ENCODE measurements at places on chromosomes 2 and 18. TPM values are rescaled to one million over a fixed set of nuclear protein-coding genes. Genes with fewer than 3 reads are reported as not detected.

DNA sequence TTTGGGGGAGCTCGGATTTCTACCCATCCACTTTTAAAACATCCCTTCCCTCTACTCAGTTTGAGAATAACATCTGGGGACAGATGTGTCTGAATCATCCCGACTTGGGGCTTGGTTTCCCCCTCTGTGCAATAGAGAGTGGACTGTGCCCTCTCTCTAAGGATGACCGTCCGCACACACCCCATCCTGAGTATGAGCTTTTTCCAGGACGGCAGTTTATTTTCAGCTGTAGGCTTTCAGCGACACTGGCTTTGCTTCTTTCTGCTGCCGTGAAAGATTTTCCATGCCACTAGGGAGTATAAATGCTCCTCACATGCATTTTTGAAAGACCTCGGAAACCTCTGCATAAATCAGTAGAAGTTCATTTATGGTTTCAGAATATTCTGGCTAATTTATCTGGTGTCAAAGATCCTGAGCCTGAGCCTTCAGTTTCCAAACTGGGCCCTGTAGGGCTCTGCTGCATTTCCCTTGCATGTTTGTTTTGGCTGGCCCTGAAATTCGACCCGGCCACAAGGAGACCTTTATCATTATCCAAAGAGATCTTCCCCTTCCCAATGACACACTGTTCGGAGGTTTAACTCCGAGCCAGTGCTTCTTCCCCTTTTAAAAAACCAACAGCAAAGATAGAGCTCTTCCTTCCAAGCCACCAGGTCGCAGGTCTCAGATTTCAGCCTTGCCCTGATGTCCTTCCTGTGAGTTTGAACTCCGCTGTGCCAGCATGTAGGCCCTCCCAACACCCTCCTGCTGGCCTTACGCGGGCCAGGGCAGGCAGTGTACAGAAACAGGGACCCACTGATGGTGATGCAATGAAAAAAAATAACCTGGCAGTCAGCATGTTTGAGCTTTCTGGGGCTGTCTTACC, 53.3 kb downstream of the FECH start:
- peak; percentile 76 for DNase-seq

The CMPK2 gene
- 2.4 TPM for total RNA-seq

The NT5DC4 gene
- total RNA-seq = not detected

The FSHR gene
- total RNA-seq = 2.4 TPM

- peak; percentile 73 for DNase-seq
Observed at GRCh38 chr2:155404433-155405002, 706.0 kb downstream of the KCNJ3 start.

DNA sequence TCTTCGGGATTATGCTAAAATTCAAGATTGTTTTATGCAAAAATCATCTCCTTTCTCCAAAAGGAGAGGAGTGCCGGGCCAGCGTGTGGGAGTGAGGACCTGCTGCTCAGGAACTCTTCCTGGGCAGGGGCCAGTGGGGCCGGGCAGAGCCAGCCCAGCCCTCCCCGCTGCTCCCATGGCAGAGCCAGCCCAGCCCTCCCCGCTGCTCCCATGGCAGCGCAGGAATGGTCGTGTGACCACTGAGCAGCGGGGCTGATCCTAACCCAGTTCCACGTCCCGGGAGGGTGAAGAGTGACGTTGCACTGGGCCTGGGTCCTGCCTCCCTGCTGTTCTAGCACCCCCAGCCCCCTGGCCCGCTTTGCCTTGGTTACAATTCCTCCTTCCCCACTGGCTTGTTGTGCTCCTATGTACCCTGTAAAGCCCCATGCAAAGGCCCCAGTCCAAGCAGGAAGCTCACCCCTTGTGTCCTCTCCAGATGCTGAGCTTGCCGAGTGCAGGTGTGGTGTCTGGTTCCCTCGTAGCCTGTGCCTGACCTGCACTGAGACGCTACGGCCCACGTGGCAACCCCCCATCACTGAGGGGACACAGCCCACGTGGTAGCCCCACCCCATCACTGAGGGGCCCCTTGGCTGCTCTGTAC, 11.4 kb upstream of the NEU4 start:
- no peak for DNase-seq

DNA sequence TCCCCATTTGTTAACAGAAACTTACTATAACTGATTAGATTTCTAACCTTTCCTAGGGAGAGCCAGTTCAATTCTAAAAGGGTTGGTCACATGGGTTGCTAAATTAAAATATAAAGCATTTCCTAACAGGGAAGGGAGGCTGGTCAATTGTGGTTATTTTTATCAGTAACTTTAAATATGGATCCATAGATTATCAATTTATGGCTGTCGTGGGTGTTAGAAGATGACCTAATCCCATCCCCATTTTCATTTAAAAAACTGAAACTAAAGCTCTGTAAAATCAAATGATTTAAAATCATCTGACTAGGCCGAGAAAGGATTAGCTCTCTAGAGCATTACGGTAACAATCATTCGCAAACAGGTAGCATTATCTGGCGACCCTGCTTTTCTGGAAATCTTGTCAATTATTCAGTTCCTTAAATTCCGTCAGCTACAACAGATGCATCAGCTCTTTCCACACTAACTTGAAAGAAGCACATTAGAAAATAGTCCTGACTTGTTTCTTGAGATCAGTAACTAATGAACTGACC, 953 bp upstream of the HNRNPA3 start:
- DNase-seq = no peak
